ENCODE measurements at places on chromosomes 6 and 20. TPM values are rescaled to one million over a fixed set of nuclear protein-coding genes. Genes with fewer than 3 reads are reported as not detected.

- peak; percentile 19 for DNase-seq
Observed at GRCh38 chr20:539848-540247, 3.7 kb downstream of the CSNK2A1 start.

DNA sequence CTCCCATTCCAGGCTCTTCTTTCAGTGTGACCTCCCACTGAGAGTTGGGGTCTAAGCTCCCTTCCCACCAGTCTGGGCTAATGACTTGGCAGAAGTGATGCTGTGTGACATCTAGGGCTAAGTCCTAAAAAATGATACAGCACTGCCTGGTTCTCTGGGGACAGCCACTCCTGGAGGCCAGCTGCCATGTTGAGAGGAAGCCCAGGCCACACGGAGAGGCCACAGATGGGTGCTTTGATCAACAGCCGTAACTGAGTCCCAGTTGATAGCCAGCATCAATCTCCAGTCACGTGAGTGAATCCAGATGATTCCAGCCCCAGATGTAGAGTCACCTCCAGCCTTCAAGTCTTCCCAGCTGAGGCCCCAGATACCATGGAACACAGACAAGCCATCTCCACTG lies 13.8 kb downstream of the SUN5 start:
- DNase-seq: no peak

- no peak for DNase-seq
Observed at GRCh38 chr6:41358503-41358902, 23.1 kb downstream of the NCR2 start.

- DNase-seq: peak; percentile 27
Observed at GRCh38 chr6:168147205-168147738, 68.3 kb upstream of the FRMD1 start.

- DNase-seq: peak; percentile 77
Observed at GRCh38 chr6:55666606-55667225, 87.7 kb upstream of the HMGCLL1 start.

- DNase-seq: no peak
Observed at GRCh38 chr6:169859978-169860703, 108.7 kb downstream of the ERMARD start.

KIAA1755 gene
- total RNA-seq: 4.3 TPM

BCKDHB gene
- total RNA-seq: 12.5 TPM
